Cerebellar nuclear complex (tissue), 1 donor: ENCODE measurements at places on chromosomes 2 and 18.

DNA sequence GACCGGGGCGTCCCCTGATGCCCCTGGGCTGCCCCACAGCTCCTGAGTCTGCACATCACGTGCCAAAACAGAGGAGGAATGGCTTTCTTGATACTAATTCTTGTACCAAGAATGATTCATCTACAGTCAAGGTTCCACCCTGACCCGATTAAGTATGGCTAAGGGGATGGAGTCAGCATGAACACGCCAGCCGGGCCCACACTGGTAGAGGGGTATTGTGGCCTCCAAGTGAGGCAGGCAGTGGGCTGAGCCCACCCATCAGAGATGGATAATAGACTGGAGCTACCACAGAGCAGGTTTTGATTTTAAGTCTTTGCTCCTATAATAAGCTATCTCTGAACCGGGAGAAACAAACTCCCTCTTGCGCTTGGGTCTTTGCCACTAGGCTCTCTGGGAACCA, 17.9 kb upstream of the GNAL start:
- no peak for DNase-seq

- no peak for DNase-seq
These were observed 27.8 kb downstream of the SLC14A1 start for GRCh38 chr18:45751766-45752165.

GRCh38 chr18:44342162-44342561, 338.5 kb upstream of the SETBP1 start:
- DNase-seq = no peak

DNA sequence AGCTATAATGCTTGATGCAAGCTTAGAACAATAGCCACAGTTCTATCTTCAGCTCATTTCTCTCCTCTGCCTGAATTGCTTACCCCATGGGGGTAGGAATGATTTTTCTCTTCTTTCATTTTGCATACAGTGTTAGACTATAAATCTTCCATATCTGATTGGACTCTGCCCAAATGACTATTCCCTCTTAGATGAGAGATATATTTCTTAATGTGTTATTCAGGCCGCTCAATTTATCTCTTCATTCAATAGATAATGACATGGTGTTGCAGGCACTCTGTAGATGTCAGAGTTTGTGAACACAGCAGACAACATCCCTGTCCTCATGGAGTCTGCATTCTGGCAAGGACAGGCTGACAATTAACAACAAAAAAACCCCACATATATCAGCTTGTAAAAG, 443.7 kb upstream of the CELF4 start:
- no peak for DNase-seq

- DNase-seq = no peak
These were observed 338.7 kb downstream of the HRH4 start for GRCh38 chr18:24799176-24799575.

DNA sequence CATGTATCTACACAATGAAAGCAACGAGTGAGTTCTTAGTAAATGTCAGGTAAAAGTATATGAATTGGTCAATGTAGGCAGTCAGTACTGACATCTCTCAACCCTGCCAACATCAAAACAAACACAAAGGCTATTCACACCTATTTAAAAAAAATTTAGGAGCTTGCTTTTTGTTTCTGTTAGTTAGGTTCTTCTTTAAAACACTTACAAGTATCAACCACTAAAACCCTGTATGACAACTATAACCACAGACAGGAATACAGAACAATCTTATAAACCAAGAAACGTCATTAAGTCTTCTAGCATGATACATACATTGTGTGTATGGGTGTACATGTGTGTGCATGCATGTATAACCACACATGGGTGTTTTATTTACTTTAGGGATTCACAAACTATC, 131.0 kb downstream of the TCF4 start:
- no peak for DNase-seq

- DNase-seq = no peak
These were observed 19.8 kb downstream of the CCDC88A start for GRCh38 chr2:55399815-55400214.
